Osteoblast (primary cell): ENCODE measurements at places on chromosomes 3 and 15.
A peak's percentile ranks its signal among the peaks of the same experiment; 100 is the strongest.

- no peak for DNase-seq
These were observed 28.2 kb downstream of the MYEF2 start for GRCh38 chr15:48149858-48150257.

DNA sequence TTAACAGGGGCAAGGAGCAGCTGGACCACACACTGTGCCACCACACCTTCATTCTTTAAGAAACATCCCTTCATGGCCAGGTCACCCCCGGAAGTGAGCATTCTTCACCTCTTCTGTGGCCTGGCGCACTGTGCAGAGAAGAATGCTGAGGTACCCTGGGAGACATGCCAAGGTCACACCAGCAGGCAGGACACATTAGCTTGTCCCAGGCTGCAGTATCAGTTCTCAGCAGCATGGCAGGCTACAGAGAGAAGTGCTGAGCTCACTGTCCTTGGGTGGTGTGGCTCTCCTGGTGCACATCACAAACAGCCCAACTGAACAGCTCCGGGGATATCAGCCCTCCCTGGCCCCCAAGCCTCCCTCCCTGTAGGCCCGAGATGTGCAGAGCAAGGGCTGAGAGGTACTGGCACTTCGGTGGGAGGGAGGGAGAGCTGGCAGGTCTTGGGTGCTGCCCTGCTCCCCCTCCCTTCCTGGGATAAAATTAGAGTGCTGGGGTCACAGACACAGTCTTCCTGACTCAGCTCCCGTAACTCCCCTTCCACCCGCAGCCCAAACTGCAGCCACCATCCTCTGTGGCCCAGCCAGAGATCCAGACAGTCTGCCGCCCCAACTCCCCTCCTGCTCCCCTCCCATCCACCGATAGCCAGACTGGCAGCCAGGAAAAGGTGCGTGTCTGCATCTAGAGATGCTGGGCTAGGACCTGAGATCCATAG, 13.4 kb downstream of the SEMA7A start:
- DNase-seq, result peak; percentile 91

GRCh38 chr3:98545940-98546339, 14.2 kb downstream of the GPR15 start:
- no peak for DNase-seq

- DNase-seq, result no peak
These were observed 40.6 kb upstream of the GLCE start for GRCh38 chr15:69119683-69120395.

DNA sequence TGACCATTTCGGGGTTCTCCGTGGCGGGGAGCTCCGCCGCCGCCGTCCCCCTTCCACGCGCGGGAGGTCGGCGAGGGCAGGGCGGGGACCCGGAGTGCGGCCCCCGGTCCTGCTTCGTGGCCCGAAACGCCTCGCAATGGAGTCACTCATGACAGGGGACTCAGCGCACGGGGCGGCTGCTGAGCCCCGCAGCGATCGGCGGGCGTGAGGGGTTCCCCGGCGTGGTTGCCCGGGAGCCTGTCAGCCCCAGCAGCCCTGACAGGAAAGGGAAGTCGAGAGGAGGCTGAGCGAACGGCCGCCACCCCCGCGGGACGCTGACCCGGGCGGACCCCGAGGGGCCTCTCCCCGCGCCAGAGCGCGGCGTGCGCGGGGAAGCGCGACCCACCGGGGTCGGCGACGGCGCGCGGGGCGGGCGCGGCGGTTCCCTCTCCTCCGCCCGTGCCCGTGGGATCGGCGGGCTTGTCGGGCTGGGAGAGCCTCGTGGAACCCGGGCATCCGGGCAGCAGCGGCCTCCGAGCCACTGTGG, 564 bp upstream of the PIGZ start:
- DNase-seq, result peak; percentile 90

DNA sequence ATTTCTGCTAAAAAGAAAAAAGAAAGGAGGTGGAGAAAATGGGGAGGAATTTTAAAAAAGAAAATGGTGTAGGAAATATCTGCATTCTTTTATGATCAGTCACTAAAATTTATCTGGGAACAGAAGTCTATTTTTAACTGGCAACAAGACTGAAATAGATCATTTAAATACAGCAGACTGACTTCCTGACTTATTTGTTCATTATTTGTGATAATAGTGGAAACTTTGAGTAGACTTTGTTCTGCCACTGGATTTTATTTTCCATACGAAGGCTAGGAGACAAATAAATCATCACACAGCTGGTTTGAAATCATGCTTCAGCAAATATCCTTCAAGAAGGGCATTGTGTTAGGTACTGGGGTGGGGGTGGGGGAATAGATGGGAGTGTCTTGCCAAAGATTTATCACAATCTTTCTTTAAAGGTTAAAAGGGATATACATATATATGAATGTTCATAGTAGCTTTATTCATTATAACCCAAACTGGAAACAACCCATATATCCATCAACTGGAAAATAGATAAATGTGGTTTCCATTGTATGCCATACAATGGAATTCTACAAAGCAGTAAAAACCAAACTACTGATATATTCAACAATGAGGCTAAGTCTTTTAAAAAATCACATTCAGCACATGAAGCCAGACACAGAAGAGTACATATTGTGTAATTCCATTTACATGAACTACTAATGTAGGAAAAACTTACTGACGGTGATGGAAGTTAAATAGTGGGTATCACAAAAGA, 4.7 kb upstream of the CLASP2 start:
- DNase-seq, result no peak

DNA sequence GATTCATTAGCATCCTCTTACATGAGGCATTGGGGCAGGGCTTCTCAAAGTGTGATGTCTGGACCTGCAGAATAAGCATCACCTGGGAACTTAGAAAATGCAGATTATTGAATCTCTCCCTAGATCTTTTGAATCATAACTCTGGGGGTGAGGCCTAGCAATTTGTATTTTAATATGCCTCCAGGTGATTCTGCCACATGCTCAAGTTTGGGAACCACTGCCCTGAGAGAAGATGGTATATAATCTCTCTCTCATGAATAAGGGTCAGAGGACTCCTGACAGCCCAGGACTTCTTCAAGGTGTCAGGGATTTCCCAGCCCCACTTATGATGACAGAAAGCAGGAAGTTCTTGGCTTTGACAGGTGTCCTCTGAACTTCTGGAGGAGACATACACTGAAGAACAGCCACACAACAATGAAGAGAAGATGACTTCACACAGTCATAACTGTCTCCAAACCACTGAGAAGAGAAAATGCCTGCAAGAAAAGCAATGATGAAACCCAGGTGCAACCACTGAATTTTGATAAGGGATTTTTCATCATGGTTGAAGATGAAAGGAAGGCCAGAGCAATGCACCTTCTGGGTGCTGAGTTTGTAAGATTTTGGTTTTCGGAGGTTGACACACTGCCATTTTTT, 211.9 kb upstream of the MRPL3 start:
- DNase-seq, result no peak
